ENCODE measurements at places on chromosomes 6 and 20.

DNA sequence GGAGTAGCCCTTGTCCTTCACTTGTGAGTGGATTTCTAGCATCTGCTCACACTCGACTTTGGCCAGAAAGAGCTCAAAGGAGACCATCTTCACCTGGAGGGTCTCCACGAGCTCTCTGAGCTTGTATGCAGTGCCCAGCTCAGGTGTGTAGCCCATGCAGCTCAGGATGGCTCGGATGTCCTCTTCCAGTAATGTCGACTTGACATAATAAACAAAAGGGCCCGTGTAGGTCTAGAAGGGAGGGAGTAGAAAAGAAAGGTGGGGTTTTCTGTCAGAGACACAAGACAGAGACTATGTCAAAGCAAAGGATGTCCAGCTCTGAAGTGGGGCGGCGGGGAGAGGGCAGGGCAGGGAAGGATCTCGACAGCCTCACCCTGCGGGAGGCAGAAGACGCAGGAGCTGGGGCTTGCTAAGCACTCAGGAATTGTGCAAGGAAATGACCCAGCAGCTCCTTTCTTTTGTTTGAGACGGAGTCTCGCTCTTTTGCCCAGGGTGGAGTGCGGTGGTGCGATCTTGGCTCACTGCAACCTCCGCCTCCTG is 8.6 kb downstream of the SPATA2 start:
- DNase-seq: no peak

GRCh38 chr20:19141998-19142397 is 70.4 kb upstream of the SLC24A3 start:
- DNase-seq: no peak

DNA sequence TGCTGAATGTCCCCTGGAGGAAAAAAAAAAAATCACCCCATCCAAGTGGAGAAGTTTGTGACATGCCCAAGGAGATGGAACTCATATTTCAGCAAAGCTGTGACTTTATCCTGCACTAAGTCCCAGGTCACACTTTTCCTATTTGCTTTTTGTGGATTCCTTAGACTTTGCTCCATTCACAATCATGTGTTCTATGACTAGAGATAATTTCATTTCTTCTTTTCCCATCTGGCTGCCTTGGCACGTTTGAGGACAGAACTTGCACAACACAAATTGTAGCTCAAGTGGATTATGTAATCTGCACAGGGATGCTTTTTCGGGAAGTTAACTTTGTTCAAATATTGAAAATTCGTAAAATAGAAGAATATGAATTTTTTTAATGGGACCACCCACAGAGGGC is 100.7 kb upstream of the PTPN1 start:
- DNase-seq: no peak

GRCh38 chr6:46262928-46263706 is 92.3 kb upstream of the ENPP5 start:
- DNase-seq: no peak

GRCh38 chr20:57106030-57106682 is 160.3 kb downstream of the BMP7 start:
- DNase-seq: no peak

Data from neural crest cell (in vitro differentiated cells).